ENCODE measurements at places on chromosomes 7 and 10.

DNA sequence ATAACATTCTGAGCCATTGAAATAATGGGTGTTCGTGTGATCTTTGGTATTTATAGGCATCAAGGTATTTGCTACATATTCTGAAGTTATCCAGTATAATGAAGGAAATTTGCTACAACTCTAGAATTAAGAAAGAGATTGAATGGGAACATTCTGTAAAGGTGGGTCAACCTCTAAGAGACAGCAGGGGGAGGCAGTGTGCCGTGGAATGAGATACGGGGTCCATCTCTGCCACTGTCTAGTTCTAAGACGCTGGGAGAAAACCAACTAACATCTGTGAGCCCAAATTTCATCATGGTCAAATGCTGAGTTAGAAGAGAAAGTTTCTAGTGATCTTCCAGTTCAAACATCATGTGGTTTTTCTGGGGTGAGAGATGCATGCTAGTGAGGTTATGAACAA, 368.9 kb downstream of the SORCS1 start:
- peak; percentile 7 for DNase-seq

- DNase-seq = no peak
Measured at GRCh38 chr10:61964949-61965702, 63.6 kb downstream of the ARID5B start.

DNA sequence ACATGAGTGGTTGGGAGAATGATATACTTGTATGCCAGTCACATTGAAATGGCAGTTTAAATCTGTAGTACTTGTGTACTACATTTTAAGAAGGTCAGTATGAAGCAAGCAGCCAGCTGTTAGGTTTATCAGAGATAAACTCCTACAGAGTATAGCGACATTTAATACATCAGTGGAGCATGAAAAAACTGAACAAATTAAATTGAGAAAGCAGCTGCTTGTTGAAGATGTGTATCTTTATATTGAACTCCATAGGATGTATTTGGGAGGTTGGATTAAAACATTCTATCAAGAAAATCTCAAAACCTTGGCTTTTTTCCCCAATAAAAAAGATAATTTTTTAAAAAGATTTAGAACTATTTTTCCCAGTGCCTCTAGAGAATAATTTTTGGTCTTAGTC, 47.8 kb downstream of the PHF14 start:
- no peak for DNase-seq

- DNase-seq = no peak
Measured at GRCh38 chr7:27869056-27869455, 129.1 kb downstream of the TAX1BP1 start.

DNA sequence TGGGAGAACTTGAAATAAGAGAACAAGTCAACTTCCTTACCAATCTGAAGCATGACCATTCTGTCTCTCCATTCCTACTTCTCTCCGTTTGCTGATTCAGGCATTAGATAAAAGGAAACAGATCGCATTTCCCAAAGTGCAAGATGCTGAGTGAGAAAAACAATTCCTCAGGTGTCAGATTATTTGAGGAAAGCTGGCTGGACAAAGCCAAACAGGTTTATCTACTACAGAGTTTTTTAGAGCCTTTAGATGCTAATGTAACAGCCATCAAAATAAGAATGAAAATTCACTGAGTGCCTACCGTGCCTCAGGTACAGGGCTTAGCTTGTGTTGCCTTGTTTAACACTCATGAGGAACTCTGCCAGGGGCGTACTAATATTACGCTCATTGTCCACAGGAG, 135.9 kb upstream of the MBL2 start:
- no peak for DNase-seq
